ENCODE measurements at places on chromosomes 4 and X.

DNA sequence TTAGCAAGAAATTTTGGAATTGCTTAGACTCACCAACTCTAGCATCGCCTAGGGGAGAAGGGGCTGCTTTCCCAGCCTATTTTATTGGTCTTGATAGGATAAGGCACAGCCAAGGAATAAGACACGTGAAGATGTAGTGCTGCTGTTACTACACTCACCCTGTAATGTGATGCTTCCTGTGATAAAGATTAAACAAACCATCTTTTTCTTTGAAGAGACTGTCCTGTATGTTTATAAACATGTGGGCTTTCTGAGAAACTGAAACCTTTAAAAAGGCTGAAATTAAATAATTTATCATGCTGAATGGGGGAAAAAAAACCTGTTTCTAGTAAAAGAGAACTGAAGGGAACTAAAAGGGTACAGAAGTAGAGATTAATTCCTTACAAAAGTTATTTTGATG lies 13.2 kb downstream of the TAPT1 start:
- DNase-seq = no peak

DNA sequence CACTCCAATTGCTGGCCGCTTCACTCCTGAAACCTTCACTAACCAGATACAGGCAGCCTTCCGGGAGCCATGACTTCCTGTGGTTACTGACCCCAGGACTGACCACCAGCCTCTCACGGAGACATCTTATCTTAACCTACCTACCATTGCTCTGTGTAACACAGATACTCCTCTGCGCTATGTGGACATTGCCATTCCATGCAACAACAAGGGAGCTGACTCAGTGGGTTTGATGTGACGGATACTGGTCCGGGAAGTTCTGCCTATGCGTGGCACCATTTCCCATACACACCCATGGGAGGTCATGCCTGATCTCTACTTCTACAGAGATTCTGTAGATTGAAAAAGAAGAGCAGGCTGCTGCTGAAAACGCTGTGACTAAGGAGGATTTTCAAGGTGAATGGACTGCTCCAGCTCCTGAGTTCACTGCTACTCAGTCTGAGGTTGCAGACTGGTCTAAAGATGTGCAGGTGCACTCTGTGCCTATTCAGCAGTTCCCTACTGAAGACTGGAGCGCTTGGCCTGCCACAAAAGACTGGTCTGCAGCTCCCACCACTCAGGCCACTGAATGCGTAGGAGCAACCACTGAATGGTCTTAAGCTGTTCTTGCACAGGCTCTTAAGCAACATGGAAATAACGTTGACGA lies 35.8 kb upstream of the PRDM8 start:
- DNase-seq = no peak

- no peak for DNase-seq
Observed at GRCh38 chr4:64682946-64683345, 273.7 kb upstream of the TECRL start.

DNA sequence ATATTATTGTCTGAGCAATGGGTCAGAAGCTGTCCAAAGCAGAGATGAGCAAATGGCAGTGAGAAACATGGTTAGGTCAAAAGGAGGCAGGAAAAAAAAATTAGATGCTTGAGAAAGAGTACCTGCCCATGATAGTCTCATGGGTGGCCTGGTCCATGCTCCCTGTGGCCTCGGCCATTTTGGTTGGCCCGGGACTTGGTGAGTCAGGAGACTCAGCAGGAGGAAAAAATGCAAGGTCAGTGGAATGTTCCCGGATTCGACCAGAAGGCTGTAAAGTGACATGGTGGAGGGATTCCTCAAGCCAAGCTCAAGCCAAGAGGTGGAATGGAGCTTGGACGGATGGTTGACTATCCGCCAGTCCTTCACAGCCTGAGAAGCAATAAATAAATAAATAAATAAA lies 236.7 kb downstream of the ASMT start:
- no peak for DNase-seq

- DNase-seq = no peak
Observed at GRCh38 chr4:42501624-42502401, 104.5 kb downstream of the SHISA3 start.

- DNase-seq = no peak
Observed at GRCh38 chr4:4868040-4868757, 8.7 kb downstream of the MSX1 start.

GRCh38 chr4:161320377-161320776 lies 843.4 kb downstream of the FSTL5 start:
- DNase-seq = no peak

DNA sequence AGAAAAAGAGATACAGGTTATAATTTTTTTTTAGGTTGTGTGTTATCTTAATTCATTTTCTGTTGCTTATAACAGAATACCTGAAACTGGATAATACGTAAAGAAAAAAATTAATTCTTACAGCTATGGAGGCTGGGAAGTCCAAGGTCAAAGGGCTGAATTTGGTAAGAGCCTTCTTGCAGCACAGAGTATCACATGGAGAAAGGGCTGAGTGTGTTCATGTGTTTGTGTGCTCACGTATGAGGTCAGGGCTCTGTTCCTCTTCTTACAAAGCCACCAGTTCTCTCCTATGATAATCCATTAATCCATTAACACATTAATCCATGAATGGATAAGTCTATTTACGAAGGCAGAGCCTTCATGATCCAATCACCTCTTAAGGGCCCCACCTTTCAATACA lies 8.6 kb upstream of the RAB28 start:
- DNase-seq = no peak

- no peak for DNase-seq
Observed at GRCh38 chr4:7186031-7186430, 6.3 kb upstream of the SORCS2 start.

GRCh38 chrX:67700602-67701001 lies 156.8 kb downstream of the AR start:
- no peak for DNase-seq

GRCh38 chr4:174657472-174657871 lies 135.2 kb upstream of the HPGD start:
- no peak for DNase-seq

DNA sequence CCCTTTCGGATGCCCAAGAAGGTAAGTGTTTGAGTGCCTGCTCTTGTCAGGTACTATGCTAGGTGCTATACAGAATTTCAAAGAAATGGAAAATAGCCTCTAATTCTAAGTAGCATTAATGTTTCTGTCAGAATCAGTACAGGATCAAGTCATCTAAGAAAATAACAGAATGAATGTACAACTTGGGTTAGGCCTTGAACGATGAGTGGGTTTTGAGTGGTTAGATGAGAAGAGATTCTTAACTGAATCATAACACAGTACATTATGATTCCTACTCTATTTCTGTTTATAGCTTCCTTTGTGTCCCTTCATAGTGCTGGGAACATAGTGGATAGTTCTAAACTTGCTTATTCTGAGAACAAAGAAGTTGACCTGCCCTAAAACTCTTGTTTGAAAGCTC lies 253.9 kb downstream of the GLUD2 start:
- no peak for DNase-seq

DNA sequence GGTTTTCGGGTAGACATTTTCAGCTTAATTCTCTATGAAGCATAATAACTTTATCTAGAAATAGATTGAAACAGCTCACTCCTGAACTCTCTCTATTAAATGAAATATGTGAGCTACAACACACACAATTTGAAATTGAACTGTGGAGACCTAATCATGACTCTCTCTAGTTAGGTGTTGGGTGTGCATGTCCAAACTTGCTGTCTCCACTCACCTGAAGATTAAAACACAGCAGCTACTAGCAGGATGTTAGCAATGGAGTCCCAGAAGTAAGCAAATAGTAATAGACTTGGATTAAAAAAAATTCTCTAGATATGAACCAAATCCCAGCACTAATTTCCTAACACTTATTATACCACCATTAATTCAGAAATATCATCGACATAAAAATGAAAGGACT lies 173.1 kb downstream of the FSTL5 start:
- DNase-seq = no peak

GRCh38 chr4:121977251-121978171 lies 25.7 kb upstream of the TRPC3 start:
- DNase-seq = no peak

Measured in stimulated activated CD8-positive, alpha-beta memory T cell treated with anti-CD3 and anti-CD28 coated beads, Interleukin-4, amount 100 ng/mL, for 1 hour (primary cell).